Psoas muscle (tissue), 8 donors: ENCODE measurements at places on chromosomes 4 and X. TPM values are rescaled to one million over a fixed set of nuclear protein-coding genes. Genes with fewer than 3 reads are reported as not detected.

Gene CXorf49
- polyA plus RNA-seq, result not detected

Gene GPR50
- polyA plus RNA-seq, result not detected

Gene FGF13
- 54.0 TPM for polyA plus RNA-seq

Gene HMGN5
- polyA plus RNA-seq, result 3.0 TPM

Gene DRD5
- not detected for polyA plus RNA-seq

Gene NSUN7
- polyA plus RNA-seq, result 0.03 TPM

Gene CFAP47
- not detected for polyA plus RNA-seq

Gene FGD1
- polyA plus RNA-seq, result 0.40 TPM

Gene PASD1
- polyA plus RNA-seq, result not detected

Gene SLC25A31
- polyA plus RNA-seq, result not detected

Gene PCDH18
- polyA plus RNA-seq, result 2.3 TPM
